ENCODE measurements at places on chromosomes 1 and 21.

DNA sequence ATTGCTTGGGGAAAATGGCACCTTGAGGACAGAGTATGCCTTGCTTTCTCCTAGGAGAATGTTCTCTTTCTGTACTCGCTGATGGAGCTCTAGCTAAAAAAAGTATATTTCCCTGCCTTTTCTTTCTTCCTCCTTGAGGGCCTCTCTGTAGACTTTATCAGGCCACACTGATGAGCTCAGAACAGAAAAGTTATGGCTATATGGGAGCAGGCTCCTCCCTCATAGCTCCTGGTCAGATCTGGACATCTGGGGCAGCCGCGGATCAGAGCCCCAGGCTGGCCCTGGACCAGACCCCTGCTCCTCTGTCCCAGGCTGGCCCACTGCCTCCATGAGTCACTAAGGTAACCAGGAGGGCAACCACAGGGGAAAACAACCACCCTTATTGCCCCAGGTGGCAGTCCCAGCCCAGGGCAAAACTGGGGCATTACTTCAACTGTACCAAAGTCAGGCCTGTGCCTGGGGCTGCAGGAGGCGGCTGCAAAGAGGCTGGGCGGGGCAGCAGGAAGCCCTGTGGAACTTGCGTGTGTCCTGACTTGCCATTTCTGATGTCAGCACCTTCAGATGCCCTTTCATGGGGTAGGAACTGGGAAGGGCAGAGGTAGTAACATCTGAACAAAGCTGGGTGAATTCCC is 26.3 kb upstream of the ZNF648 start:
- DNase-seq = no peak

DNA sequence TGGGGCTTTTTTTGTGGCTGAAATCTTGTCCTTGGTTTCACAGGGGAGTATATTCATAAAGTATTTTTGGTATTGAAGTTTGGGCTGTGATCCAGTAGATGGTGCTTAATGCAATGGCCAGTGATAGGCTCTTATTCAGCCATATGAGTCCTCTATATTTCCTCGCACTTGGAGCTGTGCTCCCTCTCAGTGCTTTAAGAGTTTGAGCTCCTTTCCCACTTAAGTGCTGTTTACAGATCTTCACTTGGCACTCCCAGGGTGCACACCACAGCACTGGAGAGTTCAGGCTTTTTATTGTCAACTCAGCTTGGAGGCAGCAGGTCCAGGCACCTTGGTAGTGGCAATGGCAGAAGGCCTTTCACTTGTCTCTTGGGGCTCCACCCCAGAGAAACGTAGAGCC is 54.9 kb downstream of the DRAM2 start:
- no peak for DNase-seq

DNA sequence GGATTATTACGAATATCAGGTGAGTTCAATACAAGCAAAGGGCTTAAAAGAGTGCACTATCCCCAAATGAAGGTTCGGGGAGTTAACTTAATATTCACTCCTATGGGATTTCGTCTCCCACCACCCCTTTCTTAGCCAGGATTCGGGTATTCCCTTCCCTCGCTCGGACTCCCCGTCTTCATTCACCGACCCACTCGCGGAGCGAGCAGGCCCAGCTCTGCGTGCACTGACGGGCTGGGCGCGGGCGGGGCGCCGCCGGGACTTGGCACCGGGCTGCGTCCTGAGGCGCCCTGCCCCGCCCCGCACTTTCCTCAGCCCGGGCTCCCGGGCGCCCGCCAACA is 7.7 kb upstream of the MPZL1 start:
- DNase-seq = no peak

DNA sequence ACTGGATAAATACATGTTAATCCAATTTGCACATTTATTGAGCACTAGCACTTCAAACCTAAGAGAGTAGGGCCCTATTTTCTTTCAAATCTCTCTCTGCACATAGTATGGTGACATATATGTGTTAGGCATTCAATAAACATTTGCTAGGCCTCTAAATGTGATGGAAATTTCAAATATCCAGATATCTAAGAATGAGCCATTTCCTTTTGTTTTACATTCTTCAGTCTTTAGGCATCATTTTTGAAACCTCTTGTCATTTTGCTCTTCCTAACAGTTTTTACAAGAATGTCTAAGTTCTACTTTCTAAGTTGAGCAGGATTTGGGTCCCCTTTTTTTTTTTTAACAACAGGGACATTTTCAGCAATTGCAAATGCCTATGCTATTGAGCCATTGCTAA is 395.7 kb upstream of the ST6GALNAC5 start:
- DNase-seq = no peak

GRCh38 chr1:97820470-97821188 is 100.2 kb downstream of the DPYD start:
- DNase-seq = peak; percentile 33

DNA sequence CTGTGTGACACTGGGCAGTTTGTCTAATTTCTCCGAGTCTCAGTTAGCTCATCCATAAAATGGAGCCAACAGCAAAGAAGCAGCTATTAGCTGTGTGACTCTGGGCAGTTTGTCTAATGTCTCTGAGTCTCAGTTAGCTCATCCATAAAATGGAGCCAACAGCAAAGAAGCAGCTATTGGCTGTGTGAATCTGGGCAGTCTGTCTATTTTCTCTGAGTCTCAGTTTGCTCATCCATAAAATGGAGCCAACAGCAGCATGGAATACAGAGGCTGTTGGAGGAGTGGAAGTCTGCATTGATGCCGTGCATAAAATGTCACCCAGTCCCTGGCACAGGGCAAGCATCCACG is 297.0 kb upstream of the VAMP3 start:
- DNase-seq = no peak

DNA sequence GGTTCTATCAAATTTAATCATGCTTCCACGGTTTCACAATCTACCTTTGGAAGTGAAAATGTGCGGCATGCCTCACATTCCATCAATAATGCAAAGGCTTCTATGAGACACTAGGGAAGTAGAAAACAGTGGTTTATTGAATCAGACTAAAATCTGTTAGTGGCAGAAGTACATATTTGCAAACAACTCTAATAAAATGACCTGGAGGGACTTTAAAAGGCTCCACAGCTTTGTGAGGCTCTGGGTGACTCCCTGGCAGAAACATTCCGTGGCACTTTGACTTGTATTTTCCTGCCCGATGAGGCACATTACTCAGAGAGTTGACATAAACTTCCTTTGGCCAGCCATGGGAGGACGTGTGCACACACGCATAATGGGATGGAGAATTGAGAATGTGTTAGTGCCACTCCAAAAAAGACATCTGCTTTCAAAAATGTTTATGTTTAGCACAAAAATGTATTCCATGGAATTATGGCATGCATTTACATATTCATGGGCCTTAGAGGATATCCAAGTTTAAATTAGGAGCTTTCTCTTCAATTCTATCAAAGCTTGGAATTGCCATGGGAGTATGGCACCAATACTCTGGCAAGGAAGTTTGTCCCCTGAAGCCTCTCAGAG is 60.0 kb upstream of the SSX2IP start:
- no peak for DNase-seq

DNA sequence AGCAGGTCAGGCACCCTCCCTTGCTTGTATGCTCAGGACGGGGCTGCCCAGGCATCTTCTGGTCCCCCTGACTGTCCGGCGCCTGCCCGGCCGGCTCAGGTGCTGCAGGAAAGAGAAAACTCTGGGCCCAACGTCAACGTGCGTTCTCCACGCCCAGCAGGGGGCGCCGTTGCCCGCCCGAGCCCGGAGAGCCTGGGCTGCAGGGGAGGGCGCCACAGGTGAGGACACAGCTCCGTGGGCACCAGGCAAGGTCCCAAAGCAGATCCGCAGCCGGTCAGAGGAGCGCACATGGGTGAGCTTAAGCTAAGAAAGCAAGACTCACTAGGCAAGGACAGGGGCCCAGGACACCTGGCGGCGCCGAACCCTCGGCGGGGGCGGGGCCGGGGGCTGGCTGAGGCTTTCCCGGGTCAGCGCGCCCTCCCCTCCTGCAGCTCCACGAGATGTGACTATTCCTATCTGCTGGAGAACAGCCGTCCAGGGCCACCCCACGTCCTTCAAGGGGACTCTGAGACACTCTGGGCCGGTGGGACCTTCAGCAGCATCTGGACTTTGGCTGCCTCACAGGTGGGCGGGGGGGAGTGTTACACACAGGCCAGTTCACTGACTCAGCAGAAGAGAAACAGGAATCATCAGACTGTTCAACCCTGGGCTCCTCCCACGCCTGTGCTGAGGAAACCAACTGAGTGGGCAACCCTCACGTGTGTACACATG is 29.3 kb downstream of the KRTAP10-1 start:
- peak; percentile 74 for DNase-seq

DNA sequence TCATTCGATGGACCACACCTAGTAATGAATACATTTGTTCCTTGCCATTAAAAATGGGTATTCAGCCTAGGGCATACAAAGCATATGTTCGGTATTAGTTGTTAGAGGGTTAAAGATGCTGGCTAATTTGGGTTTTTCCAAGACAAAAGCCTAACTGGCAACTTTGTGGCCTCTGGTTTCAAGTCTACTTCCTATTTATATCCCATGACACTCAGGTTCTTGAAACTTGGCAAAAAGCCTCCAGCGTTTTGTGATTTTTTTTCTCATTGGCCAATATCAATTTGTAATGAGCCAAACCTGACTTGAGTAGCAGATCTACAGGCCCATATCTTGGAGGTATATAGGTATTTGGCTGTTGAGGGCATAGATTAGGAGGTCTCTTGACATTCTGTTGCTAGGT is 75.3 kb downstream of the C1orf21 start:
- no peak for DNase-seq

DNA sequence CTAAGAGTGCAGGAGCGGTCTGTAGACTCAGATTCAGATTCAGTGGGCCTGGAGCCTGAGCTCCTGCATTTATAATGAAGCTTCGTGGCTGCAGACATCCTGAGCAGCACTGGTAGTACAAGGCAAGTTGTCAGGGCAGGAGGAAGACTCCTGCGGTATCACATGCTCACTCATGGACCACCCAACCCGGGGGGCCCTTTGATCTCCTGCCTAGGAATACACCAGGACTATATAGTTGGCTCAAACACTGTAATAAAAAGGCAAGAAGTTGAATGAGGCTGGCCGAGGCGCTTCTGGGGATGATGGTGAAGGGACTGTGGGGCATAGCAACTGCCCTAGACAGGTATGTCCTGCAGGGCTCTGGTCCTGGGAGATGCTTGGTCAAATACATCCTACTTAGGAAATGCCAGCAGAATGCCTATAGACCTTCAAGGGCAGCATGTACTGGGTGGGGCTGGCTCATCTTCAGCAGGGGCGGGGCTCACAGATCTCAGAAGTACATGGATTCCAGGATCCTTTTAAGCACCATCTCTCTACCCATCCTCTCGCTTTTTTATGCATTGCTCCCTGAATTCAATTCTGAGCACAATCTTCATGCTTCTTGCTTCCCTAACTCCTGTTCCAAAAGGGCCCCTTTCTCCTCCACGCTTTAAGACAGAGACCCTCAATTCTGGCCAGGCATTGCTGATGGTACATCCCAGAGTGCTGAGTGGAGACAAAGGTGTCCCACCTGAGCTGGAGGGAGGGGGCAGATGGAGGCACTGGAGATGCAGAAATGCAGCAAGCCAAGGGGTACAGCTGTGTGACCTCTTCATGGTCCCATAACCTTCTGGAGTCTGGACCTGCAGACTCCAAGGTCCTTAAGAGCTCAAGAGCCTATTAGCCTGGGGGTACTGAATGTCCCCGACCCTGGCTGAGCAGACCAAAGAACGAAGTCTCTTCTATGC is 2.1 kb upstream of the RAP1GAP start:
- DNase-seq = no peak

DNA sequence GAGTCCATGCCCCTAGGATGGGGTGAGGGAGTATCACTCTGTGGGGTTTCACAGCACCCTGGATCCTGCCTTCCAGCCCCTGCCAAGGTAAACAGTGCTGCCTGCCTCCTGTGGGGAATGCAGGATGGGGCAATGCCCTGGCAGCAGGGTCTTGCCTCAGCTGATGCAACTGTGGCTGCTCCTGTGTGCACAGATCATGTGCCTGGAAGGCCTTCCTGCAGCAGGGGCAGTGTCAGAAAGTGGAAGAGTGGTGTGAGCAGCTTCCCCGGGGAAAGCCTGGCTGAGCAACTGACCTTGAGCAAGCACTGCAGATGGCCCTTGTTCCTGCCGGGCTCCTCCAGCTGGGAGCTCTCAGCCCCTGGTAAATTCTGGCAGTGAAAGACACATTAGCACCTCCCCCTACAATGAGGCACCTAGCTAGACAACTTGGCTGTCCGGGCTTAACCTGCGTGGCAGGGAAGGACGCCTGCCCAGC is 9.9 kb downstream of the TOR3A start:
- no peak for DNase-seq

DNA sequence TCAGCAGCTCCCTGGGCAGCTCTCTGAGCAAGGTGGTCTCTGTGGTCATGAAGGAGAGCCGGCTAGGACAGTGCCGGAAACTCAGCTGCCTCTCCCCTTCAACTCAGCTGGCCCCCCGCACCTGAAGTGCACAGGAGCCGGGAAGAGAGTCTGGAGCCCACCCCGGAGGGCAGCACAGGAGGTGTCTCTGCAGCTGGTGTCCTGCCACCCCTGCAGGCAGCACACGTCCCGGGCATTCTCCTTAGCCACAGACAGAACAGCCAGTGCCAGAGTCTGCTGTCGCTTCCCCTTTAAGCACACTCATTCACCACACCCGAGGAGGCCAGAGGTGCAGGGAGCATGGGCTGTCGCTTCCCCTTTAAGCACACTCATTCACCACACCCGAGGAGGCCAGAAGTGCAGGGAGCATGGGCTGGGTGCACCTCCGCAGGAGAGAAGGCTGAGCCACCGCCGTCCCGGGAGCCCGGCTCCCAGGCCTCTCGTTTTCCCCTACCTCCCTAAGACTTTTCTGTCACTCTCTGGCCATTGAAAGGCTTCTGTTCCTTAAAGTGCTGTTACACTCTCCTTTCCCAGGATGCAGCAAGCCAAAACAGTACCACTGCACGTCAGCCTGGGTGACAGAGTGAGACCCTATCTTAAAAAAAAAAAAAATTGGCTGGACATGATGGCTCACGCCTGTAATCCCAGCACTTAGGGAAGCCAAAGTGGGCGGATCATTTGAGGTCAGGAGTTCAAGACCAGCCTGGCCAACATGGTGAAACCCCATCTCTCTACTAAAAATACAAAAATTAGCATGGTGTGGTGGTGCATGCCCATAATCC is 16.9 kb upstream of the SAMD11 start:
- peak; percentile 66 for DNase-seq

Data from small intestine (tissue), 16 donors.